ENCODE measurements at places on chromosomes 7 and 10. TPM values are rescaled to one million over a fixed set of nuclear protein-coding genes. Genes with fewer than 3 reads are reported as not detected.

Gene C10orf67
- polyA plus RNA-seq, result not detected

Gene HOXA1
- polyA plus RNA-seq, result 1.1 TPM

Gene CASP2
- polyA plus RNA-seq, result 5.0 TPM

DNA sequence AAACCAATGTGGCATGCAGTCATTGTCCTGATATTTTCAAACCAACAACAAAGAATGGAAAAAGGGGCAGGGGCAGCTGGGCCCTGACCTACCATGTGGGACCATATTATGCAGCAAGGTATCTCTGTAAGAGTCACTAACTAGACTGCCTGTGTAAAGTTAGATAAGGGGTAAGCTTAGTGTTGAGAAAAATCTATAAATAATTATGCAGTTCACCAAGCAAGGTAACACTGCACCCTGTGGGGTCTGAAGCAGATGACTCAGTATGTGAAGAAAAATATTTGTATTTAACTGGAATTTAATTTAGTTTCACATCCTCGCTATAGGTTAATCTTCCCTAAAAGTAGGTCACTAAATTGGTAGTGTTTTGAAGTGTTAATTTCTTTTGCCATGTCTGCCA lies 99.3 kb downstream of the PPP1R3A start:
- DNase-seq, result no peak

DNA sequence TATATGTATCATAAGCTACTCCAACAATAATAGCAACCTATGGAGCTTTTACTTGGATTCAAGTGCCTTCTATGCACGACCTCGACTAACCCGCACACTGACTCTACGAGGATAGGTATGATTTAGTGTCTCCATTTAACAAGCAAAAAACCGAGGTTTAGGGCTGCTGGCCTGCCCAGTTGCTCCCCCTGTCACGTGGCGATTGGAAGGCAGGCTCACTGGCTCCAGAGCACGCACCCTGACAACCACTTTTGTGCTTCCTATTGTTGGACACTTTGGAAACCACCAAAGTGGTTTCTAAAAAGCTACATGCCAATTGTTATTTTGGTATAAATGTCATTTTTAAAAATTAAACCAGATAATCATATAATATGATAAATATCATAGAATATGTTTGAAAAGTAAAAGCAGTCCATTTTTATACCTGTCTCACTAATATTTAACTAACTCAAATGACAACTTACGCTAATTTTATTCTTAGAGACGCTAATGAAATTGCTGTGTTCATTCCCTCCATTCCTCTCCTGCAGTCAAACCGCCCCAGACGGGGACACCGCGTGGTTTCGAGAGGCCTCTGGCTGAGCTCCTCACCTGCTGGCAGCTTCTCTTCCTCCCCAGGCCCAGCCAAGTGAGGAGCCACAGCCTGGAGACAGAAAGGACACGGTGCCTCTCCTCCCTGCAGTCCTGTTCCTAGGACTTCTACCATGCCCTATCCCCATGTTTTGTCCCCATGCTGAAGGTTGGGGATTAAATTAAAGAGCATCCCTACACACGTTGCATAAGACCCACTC lies 22.2 kb upstream of the RHEB start:
- DNase-seq, result no peak

- DNase-seq, result peak; percentile 82
These were observed 13.3 kb upstream of the ACSL5 start for GRCh38 chr10:112360308-112361270.

- peak; percentile 91 for DNase-seq
These were observed 2.2 kb upstream of the IGFBP3 start for GRCh38 chr7:45923290-45923689.

Gene FAM13C
- polyA plus RNA-seq, result 7.2 TPM

DNA sequence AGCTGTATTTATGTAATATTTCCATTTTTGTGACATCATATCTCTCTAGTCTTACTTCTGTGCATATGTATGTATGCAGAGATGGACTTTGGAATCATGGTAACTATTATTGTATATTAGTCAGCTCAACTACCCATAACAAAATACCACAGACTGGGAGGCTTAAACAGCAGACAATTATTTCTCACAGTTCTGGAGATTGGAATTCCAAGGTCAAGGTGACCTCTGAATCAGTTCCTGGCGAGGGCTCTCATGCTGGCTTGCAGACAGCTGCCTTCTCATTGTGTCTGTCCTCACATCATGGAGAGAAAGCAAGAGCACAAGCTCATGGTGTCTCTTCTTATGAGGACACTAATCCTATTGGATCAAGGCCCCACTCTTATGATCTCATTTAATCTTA lies 79.1 kb downstream of the RAMP3 start:
- DNase-seq, result no peak

Gene PON3
- 3.4 TPM for polyA plus RNA-seq

DNA sequence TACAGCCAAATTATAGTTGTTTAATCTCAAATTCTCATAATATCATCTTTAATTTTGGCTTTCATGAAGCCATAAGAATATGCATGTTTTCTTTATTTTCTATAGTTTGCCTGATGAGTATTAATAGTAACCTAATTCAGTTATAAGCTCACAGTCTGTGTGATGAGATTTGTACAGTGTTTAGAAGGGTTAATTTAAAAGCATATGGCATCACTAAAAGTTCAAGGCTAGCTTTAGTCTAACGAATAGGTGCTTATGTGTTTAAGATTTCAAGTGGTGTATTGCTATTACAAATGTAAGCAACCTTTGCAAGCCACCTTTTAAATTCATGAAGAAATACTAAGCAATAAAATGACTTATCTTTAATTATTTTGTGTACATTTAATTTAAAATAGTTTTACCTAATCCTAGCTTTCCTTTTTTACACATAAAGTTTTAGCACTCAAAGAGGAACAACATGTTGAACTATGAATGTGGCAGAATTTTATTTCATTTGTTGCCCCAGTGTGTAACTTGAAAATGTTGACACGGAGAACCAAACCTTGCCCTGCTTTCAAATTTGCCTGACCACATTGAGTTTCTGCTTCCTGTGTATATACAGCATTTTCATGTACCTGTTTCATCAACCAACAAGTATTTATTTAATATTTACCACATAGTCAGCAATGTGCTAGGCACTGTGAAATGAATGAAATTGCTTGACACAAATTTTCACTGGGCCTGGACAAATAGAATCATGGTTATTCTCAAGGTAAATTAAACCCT lies 41.5 kb downstream of the TET1 start:
- DNase-seq, result no peak

Gene SEC24C
- 23.5 TPM for polyA plus RNA-seq

DNA sequence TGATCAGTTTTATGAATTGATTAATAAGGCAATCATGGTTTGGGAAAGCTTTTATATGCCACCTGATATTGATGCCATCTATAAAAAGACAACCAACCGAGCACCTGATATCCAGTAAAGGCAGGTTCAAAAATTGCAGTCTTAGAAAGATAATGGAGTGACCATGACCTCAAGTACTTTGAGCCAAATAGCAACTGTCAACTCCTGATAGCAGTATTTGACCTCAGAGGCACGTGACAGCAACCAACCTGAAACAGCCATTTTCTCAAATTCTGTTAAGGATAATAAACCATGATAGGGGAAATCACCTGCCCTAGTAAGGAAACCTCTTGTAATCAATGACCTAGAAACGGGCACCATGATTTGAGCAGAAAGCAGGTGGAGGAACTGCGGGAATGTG lies 77.1 kb upstream of the NFE2L3 start:
- DNase-seq, result no peak

DNA sequence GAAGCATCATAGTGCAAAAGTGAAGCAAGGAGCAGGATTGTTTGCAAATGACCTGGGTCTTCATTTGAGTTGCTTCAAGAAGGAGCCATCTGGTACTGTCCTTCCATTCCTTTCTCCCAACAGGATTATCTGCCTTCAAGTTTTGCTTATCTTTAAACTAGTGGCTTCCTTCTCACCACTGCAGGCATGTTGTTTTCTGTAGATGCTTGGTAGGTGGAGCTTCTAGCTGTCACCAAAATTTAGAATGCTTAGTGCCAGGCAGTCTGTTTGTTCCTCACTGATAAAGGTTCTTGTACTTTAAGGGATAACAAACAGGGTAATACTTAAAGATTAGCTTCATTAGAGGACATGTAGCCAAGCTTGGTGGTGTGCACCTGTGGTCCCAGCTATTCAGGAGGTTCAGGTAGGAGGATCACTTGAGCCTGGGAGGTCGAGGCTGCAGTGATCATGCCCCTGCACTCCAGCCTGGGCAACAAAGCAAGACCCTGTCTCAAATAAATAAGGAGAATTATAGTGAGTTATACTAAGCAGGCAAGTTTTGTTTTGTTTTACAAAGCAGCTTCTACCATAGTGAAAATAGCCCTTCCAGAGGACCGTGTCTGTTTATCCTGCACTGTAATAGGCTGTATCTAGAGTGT lies 5.7 kb downstream of the ARL5B start:
- DNase-seq, result no peak

Gene CACNB2
- 0.37 TPM for polyA plus RNA-seq

GRCh38 chr7:66356277-66356721 lies 151.2 kb downstream of the TPST1 start:
- DNase-seq, result no peak

Gene GPR15LG
- polyA plus RNA-seq, result 0.92 TPM
